ENCODE measurements at places on chromosomes 1 and 21.

DNA sequence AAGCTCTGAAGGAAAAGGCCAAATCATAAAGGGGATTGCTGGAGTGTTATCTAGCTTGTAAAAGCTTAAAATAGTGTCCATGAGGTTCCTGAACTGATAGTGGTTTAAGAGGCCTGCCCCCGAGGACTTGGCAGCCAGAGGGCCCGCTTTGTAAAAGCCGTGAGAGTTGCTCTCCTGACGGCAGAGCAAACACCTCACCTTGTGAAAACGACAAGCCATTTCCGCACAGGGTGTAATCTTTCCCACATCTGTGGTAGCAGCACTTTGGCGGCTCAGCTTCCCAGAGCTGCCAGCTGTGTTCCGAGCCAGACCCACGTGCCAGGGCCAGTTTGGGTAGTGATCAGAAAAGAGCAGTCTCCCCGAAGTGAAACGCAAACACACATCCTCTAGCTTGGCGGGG is 37.0 kb downstream of the SERBP1 start:
- DNase-seq, result no peak

- no peak for DNase-seq
Measured at GRCh38 chr21:22743085-22743484, 1744.9 kb downstream of the NCAM2 start.

GRCh38 chr1:1282998-1283397 is 2.8 kb downstream of the SCNN1D start:
- no peak for DNase-seq

- no peak for DNase-seq
Measured at GRCh38 chr1:184615301-184615700, 139.4 kb downstream of the EDEM3 start.

GRCh38 chr1:89552471-89553081 is 27.9 kb downstream of the LRRC8B start:
- DNase-seq, result no peak

- DNase-seq, result no peak
Measured at GRCh38 chr1:161228032-161228431, 2.2 kb downstream of the TOMM40L start.

DNA sequence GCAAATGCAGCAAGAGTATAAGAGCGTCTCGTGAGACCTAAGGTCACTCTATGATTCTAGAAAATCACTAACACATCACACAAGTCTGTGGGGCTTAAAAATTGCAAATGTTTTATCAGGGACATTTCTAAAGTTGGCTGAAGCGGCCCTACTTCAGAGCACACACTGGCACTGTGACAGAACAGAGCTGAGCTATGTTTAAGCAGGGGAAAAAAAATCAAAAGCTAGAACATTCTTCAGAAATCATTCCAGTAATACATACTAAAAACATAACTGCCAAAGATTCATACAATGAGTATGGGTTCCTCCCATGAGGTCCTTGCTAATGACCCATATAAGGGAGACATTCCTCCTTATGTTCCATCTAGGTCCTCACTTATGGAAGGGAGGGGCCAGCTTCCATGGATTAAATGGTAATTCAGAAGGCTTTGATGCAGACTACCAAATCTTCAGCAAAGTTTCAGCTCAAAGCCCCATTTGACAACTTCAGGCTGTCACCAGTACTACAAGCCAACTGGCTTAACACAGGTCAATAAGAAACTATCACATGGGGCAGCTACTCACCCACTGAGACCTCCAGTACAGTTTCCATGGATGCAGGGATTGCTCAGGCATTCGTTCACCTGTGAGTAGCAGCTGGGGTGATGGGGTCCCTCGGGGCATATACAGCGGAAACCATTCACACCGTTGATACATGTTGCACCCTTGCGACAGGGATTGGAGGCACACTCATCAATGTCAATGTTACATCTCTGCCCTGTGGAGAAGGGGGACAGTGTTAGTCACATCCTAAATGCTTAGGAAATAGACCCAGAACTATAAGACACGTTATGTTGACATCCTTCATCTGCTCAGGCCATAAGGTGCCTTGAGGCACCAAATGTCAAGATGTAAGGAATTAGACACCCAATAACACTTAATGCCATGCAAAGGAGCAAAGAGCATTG is 58.4 kb upstream of the ADAM30 start:
- DNase-seq, result no peak

DNA sequence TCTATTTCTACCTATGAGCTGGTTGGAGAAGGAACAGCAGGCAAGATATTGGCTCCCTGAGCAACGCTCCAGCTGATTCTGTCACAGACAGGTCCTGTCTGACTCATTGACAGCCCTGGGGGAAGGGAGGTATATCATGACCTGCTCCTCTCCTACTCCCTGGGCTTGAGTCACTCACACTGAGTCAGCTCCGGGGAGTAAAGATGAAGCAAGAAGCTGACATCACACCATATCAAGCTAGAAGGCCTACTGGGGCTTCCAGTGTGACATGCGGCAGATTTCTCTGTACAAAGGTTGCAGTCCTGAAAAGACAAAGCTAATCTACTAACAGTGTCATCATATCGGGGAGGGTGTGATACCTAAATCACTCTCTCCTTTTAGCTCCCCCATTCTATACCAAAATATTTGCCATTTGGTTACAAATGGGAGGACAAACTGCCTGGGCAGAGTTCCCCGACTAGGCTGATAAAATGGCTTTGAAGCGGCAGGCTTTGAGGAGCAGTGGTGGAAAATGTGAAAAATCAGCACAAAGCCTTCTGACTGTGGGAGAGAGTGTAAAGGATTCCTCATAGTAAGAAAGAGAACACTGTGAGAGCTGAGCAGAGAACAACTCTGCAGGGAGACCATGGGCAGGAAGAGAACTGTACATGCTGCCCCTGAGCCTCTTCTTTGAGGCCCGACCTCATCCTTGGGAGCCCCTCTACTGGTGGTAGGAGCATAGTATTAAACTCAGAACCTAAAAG is 15.5 kb downstream of the PI4KB start:
- DNase-seq, result peak; percentile 7

- no peak for DNase-seq
Measured at GRCh38 chr1:201509601-201510374, 2.9 kb upstream of the CSRP1 start.

Data from T-helper 9 cell (primary cell).